ENCODE measurements at places on chromosomes 6 and 20. TPM values are rescaled to one million over a fixed set of nuclear protein-coding genes. Genes with fewer than 3 reads are reported as not detected.

The CCN6 gene
- total RNA-seq = not detected

The CHRNA4 gene
- total RNA-seq = not detected

The VSTM2L gene
- total RNA-seq = not detected

The CST9L gene
- total RNA-seq = not detected

The ADGRB3 gene
- total RNA-seq = not detected

The LPIN3 gene
- 0.77 TPM for total RNA-seq

The C4B gene
- 5.5 TPM for total RNA-seq

The CLPSL1 gene
- not detected for total RNA-seq

The IL17A gene
- 33.7 TPM for total RNA-seq

The ZC2HC1B gene
- 0.24 TPM for total RNA-seq

The DEFB115 gene
- total RNA-seq = not detected

The BPI gene
- total RNA-seq = not detected

The C6orf132 gene
- 0.22 TPM for total RNA-seq

The VSX1 gene
- not detected for total RNA-seq

The CFAP61 gene
- not detected for total RNA-seq

The JPH2 gene
- not detected for total RNA-seq

The SPEF1 gene
- not detected for total RNA-seq

The KPNA5 gene
- total RNA-seq = 10.0 TPM

The PSORS1C1 gene
- total RNA-seq = not detected

The GSTA1 gene
- total RNA-seq = not detected

The PBOV1 gene
- total RNA-seq = not detected

The C20orf141 gene
- not detected for total RNA-seq

The DEFB124 gene
- total RNA-seq = not detected

The HCK gene
- total RNA-seq = not detected

The LMBRD1 gene
- total RNA-seq = 17.4 TPM

The TLDC2 gene
- total RNA-seq = not detected

The ZSCAN16 gene
- 2.8 TPM for total RNA-seq

The TRIM15 gene
- 0.63 TPM for total RNA-seq

The SLC2A10 gene
- total RNA-seq = not detected

The C6orf118 gene
- total RNA-seq = not detected

Measured in activated CD4-positive, alpha-beta memory T cell treated with anti-CD3 and anti-CD28 coated beads for 36 hours (primary cell).